A549 treated with GW870086 at 1 μM for 4 hours (cell line): ENCODE measurements at places on chromosomes 1 and 21. TPM values are rescaled to one million over a fixed set of nuclear protein-coding genes. Genes with fewer than 3 reads are reported as not detected.

Gene ADPRS
- 23.7 to 31.7 TPM (median 28.6 TPM) in 5 replicates for total RNA-seq

Gene NOS1AP
- total RNA-seq = 0.30 to 0.50 TPM (median 0.36 TPM) in 4 of 5 replicates, not detected in the other

Gene GPR3
- total RNA-seq = 0.85 to 2.1 TPM (median 1.9 TPM) in 5 replicates

Gene NBPF9
- 12.3 to 15.5 TPM (median 14.5 TPM) in 5 replicates for total RNA-seq

Gene ADAM30
- total RNA-seq = not detected in 5 replicates

Gene PAPPA2
- total RNA-seq = 0.02 TPM in 2 of 5 replicates, not detected in the others

Gene TRIM33
- 6.8 to 14.6 TPM (median 11.3 TPM) in 5 replicates for total RNA-seq

Gene ALX3
- total RNA-seq = not detected in 5 replicates

Gene KLF17
- total RNA-seq = 0.57 to 0.67 TPM (median 0.63 TPM) in 5 replicates
